ENCODE measurements at places on chromosomes 12 and 14.

GRCh38 chr12:27869567-27869966 is 89.5 kb upstream of the MANSC4 start:
- no peak for DNase-seq

DNA sequence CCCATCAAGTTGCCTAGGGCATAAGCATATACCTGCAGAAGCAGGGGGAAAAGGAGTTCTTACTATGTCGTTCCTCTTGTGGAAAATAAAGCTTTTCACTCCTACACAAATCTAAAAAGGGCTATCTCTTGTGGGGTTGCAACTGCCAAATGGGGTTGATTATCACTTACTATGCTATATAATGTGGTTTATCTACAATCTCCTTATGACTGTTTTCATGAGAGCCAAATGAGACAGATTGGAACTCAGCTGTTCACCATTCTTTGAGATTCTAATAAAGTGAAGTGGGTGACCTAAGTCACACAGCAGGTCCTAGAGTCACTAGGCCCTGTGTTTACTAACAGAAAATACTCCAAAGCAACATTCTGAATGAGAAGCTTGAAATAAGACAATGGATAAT is 47.7 kb downstream of the CIT start:
- DNase-seq: no peak

GRCh38 chr12:12025799-12026386 is 44.8 kb upstream of the BCL2L14 start:
- DNase-seq: no peak

DNA sequence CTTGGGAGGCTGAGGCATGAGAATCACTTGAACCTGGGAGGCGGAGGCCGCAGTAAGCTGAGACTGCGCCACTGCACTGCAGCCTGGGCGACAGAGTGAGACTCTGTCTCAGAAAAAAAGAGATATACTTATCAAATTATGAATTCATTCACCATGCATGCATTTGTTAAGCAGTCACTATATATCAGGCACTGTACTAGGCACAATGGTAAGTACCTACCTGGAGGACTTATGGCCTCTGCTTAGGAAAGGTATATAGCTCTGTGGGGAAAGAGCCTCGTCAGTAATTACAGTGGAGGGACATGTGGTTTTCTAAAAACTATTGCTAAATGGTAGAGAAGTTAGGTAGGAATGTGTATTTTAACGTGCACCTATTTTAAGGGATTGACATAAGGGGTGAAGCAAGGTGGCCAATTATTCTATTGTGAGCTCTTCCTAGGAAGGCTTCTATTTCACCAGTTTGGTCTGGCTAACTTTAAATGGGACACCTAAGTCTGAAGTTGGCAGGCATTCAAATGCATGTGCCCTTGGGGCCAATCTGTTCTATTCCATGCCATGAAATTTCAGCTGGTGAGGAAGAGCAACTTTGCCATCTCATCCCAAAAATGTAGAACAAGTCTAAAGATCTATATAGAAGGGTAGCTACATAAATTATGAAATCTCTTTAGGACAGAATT is 15.0 kb downstream of the TCP11L2 start:
- DNase-seq: no peak

GRCh38 chr12:92445253-92446082 is 257.3 kb upstream of the PLEKHG7 start:
- peak; percentile 1 for DNase-seq

GRCh38 chr14:58772794-58773620 is 135.2 kb downstream of the DACT1 start:
- DNase-seq: no peak

GRCh38 chr14:82419933-82420332 is 886.3 kb upstream of the SEL1L start:
- no peak for DNase-seq

Data from dermis microvascular lymphatic vessel endothelial cell (primary cell).